ENCODE measurements at places on chromosomes 4 and X.
A peak's percentile ranks its signal among the peaks of the same experiment; 100 is the strongest.

DNA sequence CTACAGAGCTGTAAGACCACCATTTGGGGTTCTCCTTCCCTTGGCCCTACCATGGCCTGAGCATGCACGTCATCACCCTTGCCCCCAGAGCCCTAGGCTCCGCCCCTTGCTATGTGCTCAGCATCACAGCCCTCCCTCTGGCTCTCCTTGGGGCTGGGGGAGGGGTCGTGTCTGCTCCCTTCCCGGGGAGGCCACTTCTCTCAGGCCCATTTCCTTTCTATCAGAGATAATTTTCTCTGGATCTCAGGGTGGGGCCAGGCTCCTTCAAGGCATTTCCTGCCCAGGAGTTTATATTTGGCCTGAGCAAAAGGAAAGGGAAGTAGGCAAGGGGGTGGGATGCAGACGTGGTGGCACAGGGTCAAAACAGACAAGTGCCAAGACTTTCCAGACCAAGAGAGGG, 55.9 kb downstream of the STARD8 start:
- no peaks in the 10 kb centered on the region for H3K4me1 ChIP-seq
- no peak overlapping the region for H3K27ac ChIP-seq
- DNase-seq, result no peak
- no peaks in the 10 kb centered on the region for H3K27me3 ChIP-seq

DNA sequence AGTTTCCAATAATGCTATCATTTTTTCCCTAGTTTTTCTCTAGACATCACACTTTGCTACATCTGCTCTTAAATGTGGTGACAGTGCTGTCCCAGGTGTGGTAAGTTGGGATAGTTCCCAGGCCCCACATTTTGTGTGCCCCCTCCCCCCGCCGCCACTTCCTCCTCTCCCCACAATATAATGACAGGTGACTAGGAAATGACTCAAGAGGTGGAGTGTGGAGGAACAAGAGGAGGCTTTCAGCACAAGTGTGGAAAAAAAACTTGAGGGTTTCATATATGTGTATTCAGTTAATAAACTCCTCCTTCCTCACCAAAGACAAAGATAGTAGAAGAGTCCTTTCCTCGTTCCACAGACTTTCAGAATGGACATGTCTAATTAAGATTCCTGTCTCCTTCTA, 18.3 kb upstream of the IL21 start:
- DNase-seq, result peak; percentile 40
- no peak overlapping the region for H3K4me3 ChIP-seq
- H3K4me1 ChIP-seq, result peaks cover 4% of the 10 kb centered on the region
- no peak overlapping the region for H3K27ac ChIP-seq

GRCh38 chr4:1449475-1449832, 43.2 kb upstream of the NKX1-1 start:
- DNase-seq, result no peak
- no peak overlapping the region for H3K4me3 ChIP-seq
- no peaks in the 10 kb centered on the region for H3K36me3 ChIP-seq
- H3K4me1 ChIP-seq, result no peaks in the 10 kb centered on the region

DNA sequence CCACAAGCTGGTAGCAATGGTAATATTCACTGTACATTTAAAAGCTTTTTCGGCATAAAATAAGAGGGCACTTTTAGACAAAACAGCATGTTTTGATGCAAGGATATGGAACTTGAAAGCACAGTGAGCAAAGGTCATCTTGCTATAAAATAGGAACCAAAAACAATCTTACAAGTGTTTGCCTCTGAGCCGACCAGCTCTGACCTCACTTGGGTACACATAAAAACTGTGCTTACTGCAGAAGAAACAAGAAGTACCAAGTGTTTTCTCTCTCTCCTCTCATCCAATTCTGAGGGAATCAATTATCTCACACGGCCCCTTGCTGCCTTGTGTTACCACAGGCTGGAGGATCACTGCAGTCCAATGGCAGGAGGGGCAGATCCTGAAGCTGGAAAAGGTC, 4.8 kb upstream of the IQSEC2 start:
- peaks cover 13% of the 10 kb centered on the region for H3K27me3 ChIP-seq
- peak overlapping the region; percentile 62 for H3K27ac ChIP-seq
- peaks cover 35% of the 10 kb centered on the region for H3K4me1 ChIP-seq
- H3K36me3 ChIP-seq, result no peaks in the 10 kb centered on the region

All from activated naive CD4-positive, alpha-beta T cell treated with anti-CD3 and anti-CD28 coated beads, Interleukin-2, amount 10 ng/mL, durations not matched to agents 7 days and 5 days (primary cell).